ENCODE measurements at places on chromosomes 6 and 20. TPM values are rescaled to one million over a fixed set of nuclear protein-coding genes. Genes with fewer than 3 reads are reported as not detected.

TMC2 gene
- not detected for polyA plus RNA-seq

VSX1 gene
- polyA plus RNA-seq = not detected

DNA sequence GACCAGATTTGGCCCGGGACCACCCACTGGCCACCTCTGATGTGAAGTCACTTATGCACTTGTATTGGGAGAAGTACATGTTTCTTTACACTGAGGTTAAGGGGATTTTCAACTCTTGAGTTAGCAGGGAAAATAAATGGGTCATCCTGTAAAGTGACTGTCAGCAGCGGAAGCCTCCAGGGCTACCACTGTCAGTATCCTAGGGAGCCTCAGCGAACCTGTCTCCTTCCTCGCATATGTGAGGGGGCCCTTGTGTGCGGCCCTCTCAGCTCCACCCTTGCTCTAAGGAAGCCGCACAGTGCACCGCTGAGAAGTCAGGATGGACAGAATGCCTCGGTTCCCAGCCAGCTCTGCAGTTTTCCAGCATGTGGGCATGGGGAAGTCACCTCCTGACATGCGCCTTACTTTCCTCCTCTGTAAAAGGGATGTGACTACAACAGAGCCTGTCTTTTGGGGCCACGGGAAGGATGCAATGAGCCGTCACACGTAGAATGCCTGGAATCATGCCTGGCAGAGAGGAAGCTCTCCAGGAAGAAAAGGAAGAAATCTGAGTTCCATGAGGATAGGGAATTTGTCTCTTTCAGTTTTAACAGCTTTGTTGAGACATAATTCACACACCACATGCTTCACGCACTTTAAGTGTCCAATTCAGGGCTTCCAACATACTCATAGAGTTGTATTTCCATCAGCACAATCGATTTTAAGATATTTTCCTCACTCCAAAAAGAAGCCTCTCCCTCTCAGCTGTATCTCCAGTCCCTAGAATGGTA lies 115.4 kb downstream of the SYCP2 start:
- DNase-seq = no peak
- H3K4me3 ChIP-seq = no peak overlapping the region
- H3K27me3 ChIP-seq = no peaks in the 10 kb centered on the region
- no peak overlapping the region for H3K27ac ChIP-seq
- no peaks in the 10 kb centered on the region for H3K36me3 ChIP-seq

DNA sequence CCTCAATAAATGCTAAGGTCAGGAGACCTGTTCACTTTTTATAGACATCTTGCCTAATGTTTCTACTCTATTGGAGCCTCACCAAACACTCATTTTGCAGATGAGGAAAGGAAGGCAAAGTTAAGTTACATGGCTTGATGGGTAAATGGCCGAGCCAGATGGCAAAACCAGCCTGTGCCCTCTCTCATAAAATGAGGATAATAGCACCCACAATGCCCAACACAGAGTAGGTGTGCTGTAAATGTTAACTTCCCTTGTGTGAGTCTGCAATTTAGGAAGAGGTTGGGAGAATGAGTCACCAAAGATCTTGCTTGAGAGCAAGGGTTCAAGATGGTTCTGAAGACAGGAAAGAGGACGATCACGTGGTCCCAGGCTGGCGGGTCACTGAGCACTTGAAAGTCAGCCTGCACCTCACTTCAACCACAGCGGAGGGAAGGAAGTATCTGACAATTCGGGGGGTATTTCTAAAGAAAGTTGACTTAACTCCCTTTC lies 3.3 kb downstream of the KCNK5 start:
- peaks cover 35% of the 10 kb centered on the region for H3K27me3 ChIP-seq
- no peaks in the 10 kb centered on the region for H3K36me3 ChIP-seq
- H3K27ac ChIP-seq = no peak overlapping the region
- no peak overlapping the region for H3K4me3 ChIP-seq
- no peak for DNase-seq
- no peaks in the 10 kb centered on the region for H3K4me1 ChIP-seq

DNA sequence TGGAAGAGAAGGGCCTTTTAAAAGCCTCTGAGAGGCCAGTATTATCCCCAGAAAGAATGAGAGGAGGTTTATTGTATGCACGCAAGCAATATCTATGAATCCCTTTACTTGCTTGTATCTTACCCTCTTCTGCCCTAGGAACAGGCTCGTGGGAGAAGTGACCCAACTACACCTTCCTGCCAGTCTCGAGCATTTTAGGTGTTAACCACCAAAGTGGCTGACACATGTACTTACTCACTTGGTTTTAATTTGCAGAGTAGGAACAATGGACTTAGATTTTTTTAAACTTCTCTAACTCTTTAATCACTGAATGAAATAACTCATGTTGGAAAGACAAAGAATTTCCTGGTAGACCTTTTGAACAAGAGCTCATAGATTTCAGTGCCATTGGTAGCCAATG lies 296.9 kb downstream of the PLCB1 start:
- peaks cover 14% of the 10 kb centered on the region for H3K4me1 ChIP-seq
- no peak for DNase-seq
- H3K4me3 ChIP-seq = no peak overlapping the region

- H3K4me1 ChIP-seq = no peaks in the 10 kb centered on the region
- H3K27me3 ChIP-seq = no peaks in the 10 kb centered on the region
- H3K27ac ChIP-seq = no peak overlapping the region
- no peaks in the 10 kb centered on the region for H3K36me3 ChIP-seq
- no peak overlapping the region for H3K4me3 ChIP-seq
These were observed 8.1 kb downstream of the LYRM2 start for GRCh38 chr6:89630488-89630887.

GRCh38 chr6:156451726-156452125 lies 325.5 kb upstream of the ARID1B start:
- DNase-seq = no peak
- H3K4me1 ChIP-seq = no peaks in the 10 kb centered on the region
- no peak overlapping the region for H3K27ac ChIP-seq
- H3K27me3 ChIP-seq = no peaks in the 10 kb centered on the region
- no peaks in the 10 kb centered on the region for H3K36me3 ChIP-seq
- no peak overlapping the region for H3K4me3 ChIP-seq

DNA sequence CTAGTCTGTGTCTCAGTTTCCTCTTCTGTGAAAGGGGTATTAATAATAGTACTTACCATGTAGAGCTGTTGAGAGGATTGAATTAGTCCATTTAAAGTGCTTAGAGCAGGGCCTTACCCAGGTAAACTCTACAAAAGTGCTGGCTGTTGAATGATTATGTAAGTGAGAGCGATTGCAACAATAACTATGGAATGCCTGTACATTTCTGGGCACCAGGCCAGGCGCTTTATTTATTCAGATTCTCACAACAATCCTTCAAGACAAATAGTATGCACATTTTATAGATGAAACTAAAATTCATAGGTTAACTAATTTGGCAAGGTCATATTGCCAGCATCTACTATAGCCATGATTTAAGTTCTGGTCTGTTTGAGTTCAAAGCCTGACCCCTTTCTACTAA lies 78.3 kb upstream of the MMS22L start:
- no peaks in the 10 kb centered on the region for H3K4me1 ChIP-seq
- H3K36me3 ChIP-seq = no peaks in the 10 kb centered on the region
- DNase-seq = peak; percentile 2
- H3K27me3 ChIP-seq = no peaks in the 10 kb centered on the region
- no peak overlapping the region for H3K27ac ChIP-seq
- H3K4me3 ChIP-seq = no peak overlapping the region

GRCh38 chr6:67687396-67687795 lies 947.7 kb upstream of the ADGRB3 start:
- H3K4me3 ChIP-seq = no peak overlapping the region
- no peaks in the 10 kb centered on the region for H3K4me1 ChIP-seq
- no peak overlapping the region for H3K27ac ChIP-seq
- DNase-seq = no peak
- H3K36me3 ChIP-seq = no peaks in the 10 kb centered on the region
- no peaks in the 10 kb centered on the region for H3K27me3 ChIP-seq

- no peaks in the 10 kb centered on the region for H3K27me3 ChIP-seq
- H3K36me3 ChIP-seq = no peaks in the 10 kb centered on the region
- no peaks in the 10 kb centered on the region for H3K4me1 ChIP-seq
- no peak for DNase-seq
These were observed 188.5 kb upstream of the SNX9 start for GRCh38 chr6:157634546-157634945.

GRCh38 chr6:133447924-133448323 lies 206.8 kb downstream of the EYA4 start:
- H3K27me3 ChIP-seq = no peaks in the 10 kb centered on the region
- DNase-seq = peak; percentile 80
- H3K4me1 ChIP-seq = no peaks in the 10 kb centered on the region

DNA sequence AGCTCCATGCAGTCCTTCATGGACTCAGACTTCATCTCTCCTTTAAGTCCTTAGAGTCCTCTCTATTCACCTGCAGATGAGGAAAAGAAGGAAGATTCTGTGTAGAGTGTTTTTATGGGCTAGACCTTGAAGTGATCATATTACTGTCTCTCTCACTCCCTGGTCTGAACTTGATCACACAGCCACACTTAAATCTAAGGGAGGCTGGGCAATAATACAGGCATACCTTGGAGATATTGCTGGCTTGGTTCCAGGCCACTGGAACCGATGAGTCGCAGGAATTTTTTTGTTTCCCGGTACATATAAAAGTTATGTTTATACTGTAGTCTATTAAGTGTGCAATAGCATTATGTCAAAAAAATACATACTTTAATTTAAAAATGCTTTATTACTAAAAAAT lies 59.2 kb upstream of the FOXO3 start:
- no peaks in the 10 kb centered on the region for H3K4me1 ChIP-seq
- H3K27ac ChIP-seq = no peak overlapping the region
- H3K4me3 ChIP-seq = no peak overlapping the region
- H3K27me3 ChIP-seq = no peaks in the 10 kb centered on the region

DNA sequence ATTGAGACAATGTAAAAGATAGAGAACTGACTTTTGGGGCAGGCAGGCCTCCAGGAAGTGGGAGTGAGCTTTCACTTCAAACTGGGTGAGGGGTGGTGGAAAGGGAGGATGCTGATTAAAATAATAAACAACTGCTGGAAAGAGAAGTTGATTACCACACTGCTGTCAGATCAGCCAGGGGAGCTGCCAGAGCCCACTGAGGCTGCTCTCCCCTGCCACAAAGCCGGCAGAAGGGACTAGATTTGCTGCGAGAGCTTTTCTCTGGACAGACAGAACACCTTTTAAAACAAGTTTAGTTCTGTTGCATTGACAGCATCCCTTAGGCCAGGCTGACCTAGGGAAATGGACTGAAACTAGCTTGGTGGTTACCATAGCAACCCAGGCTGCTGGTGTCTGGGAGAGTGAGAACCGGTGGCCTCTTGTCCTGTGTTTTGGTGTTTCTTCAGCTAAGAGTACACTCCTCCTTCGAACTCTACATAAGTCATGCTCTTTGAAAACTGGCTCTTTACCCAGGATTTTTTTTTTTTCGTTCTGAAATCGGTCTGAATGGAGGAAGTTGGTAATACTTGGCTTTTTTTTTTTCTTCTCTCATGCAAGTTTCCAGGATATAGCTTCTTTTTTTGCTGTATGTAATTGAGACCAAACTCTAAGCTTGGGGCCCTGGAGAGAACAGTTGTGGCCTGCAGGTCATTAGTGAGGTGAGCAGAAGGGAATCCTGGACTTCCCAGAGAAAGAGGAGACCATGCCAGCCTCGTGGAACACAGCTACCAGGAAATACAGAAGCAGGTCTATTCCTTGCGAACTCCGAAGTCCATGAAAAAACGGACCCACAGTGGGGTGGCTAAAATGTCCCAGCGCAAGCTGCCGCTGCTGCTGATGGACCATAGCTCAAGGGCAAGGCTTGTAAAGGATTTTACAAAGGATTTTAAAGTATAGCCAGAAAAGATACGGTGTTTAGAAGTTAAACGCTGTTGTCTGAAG lies 374.4 kb downstream of the UTRN start:
- peak; percentile 80 for DNase-seq
- H3K4me3 ChIP-seq = no peak overlapping the region
- H3K27me3 ChIP-seq = no peaks in the 10 kb centered on the region
- peaks cover 8% of the 10 kb centered on the region for H3K4me1 ChIP-seq

GRCh38 chr6:33725891-33726673 lies 14.6 kb upstream of the UQCC2 start:
- no peaks in the 10 kb centered on the region for H3K36me3 ChIP-seq
- no peak for DNase-seq
- H3K27me3 ChIP-seq = no peaks in the 10 kb centered on the region
- H3K4me1 ChIP-seq = peaks cover 25% of the 10 kb centered on the region

DNA sequence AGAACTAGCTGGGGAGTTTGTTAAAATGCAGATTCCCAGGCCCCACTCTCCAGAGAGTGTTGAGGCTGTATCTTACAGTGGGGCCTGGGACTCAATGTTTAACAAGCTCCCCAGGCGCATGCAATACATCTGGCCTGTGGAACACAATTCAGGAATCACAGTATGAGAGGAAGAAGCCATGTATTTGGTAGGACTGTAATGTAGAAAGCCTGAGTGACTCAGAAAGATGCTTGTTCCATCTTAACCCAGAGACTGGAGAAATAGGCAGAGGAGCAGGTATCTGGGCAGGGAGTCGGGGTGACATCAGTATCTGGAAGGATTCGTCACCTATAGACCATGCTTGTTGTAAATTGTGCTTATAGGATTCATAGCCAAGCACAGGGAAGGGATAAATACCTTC lies 90.5 kb downstream of the UNC5CL start:
- no peaks in the 10 kb centered on the region for H3K36me3 ChIP-seq
- no peak overlapping the region for H3K4me3 ChIP-seq
- H3K27me3 ChIP-seq = no peaks in the 10 kb centered on the region
- H3K4me1 ChIP-seq = peaks cover 13% of the 10 kb centered on the region

DNA sequence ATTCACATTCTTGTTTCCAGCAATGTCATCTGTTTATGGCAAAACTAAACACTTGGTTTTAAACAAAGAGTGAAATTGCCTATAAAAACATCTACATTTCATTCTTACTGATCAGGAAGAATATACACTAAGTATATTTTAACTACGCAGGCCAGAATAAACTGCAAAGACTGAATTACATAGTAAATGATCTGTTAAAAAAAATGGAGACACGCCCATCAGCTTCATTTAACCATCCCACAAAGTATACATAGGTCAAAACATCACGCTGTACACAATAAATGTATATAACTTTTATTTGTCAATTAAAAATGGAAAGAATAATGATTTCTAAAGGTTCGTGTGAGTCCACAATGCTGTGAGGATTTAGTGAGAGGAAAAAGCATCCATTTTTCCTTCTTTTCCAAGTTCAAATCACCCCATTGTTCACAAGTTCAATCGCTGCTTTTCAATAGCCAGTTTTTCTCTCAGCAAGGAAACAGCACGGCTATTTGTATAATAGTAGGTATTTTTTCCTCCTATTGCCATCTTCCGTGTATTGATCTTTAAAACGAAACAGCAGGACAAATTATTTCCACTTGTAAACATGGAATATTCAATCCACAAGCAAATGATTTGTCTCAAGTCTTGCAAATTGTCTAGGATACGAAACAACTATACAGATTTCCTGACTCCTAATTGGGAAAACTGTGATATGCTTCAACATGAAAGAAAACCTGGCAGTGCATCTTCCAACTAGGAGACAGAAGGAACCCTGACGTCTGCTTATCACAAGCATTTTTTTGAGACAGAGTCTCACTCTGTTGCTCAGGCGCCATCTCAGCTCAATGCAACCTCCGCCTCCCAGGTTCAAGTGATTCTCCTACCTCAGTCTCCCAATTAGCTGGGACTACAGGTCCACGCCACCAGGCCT lies 10.6 kb downstream of the SFT2D1 start:
- H3K4me3 ChIP-seq = no peak overlapping the region
- DNase-seq = no peak
- no peaks in the 10 kb centered on the region for H3K4me1 ChIP-seq
- peaks cover 5% of the 10 kb centered on the region for H3K36me3 ChIP-seq
- H3K27ac ChIP-seq = no peak overlapping the region

Measured in cardiac muscle cell (in vitro differentiated cells and primary cell).